Activated T-helper 1 cell treated with anti-CD3 and anti-CD28 coated beads, Interleukin-2, amount 50 U/mL, for 16 hours (primary cell): ENCODE measurements at places on chromosomes 1 and 21.

DNA sequence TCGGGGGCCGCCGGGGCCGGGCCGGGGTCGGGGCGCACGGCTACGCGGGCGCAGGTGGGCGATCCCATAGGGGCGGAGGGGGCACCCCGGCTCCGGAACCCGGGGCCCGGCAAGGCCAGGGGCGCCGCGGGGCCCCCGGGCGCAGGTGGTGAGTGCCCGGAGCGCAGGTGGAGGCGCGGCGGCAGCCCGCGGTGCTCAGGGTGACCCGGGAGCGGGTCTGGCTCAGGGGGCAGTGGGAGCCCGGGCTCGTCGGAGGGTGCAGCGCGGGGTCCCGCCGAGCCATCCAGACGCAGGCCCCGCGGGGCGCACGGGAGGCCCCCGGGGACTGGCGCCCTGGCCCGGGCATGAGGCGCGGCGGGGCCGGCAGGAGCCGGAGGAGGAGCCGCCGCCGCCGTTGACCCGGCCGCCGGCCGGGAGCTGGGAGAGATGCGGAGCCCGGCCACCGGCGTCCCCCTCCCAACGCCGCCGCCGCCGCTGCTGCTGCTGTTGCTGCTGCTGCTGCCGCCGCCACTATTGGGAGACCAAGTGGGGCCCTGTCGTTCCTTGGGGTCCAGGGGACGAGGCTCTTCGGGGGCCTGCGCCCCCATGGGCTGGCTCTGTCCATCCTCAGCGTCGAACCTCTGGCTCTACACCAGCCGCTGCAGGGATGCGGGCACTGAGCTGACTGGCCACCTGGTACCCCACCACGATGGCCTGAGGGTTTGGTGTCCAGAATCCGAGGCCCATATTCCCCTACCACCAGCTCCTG is 489 bp downstream of the CELSR2 start:
- DNase-seq: no peak

- no peak for DNase-seq
Observed at GRCh38 chr1:38293567-38293966, 247.0 kb upstream of the POU3F1 start.

DNA sequence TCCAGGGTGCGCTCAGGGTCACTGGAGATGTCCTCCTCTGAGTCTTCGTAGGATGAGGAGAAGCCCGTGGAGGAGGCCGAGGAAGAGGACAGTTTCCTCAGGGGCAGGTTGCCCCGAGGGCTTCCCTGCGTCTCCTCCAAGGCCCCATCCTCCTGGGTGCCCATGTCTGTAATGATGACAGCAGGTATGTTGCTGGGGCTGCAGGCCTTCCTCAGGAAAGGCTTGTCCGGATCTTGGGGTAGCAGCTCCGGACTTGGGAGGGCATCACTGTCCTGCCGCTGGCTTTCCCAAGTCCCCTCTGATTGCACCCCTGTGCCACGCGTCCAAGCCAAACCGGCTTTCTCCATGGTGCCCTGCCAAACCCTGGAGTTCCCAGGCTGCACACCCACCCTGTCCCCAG is 3.5 kb downstream of the ITPKB start:
- no peak for DNase-seq

DNA sequence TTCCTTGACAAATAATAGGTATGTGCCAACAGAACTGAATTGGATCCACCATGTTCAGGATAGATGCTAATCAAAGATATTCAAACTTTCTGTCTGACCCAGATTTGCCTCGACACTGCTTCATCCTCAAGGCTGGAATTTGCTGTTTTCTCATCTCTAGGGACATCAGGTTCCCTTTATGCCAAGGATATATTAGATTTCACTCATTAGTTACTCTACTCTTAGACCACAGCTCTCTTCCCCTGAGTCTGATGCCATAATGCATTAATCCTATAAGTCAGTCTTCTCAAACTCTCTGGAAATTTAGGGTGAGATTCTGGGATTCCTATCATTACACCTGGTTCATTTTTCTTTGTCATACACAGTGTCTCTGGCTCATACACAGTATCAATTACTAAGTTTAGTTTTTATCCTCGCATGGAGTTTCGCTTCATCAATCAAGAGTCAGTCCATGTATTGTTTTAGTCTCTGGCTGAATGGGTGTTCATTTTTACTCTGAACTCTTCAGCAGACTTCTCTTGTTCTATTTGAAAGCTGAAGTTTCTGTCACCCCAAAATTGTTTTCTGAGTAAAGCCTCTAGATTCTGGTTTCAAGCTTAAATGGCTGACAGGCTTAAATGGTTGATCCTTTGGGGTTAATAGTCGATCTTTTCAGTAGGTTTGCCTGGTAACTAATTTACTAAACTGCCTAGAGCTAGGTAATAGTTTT is 9.3 kb upstream of the DCAF6 start:
- DNase-seq: no peak

DNA sequence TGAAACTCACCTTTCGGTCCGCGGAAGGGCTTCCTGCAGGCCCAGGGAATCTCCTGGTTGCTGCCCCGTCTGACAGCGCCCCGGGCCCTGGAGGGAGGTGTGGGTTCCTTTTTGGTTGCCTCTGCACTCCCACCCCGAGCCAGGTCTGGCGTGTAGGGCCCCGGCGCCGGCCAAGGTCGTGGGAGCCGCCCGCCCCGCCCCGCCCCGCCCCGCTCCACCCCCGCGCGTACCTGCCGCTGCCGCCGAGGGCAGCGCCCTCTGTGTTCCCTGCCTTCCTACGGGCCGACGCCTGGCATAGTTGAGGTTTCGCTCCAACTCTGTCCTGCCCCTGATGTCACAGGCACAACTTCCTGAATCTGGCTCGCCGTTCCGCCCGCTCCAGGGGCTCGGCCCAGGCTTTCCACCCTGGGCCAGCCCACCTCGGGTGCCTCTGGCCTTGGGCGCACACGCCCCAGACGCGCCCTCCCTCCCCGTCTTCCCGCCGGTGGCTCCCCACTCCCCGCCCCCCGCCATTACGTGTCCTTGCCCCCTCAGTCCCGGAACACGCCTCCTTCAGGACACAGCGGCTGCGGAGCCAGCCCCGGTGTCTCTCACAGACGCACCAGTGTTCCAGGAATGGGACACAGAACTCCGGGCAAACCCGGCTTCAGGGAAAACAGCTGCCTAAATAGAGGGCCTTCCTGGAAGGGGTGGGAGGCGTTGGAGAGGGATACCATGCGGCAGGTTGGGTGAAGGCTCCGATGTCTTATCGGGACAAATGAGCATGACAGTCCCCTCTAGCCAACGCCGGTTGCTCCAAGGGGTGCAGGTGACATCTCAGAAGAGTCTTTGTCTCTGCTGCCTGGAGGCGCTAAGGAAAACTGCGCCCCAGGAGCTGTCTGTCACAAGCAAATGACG is at the start of gene KIAA0040:
KIAA0040 (minus strand) TSS at position 147 of the 897 bp plus-strand sequence. CDS start 31,763 bp downstream, outside the sequence.
- peak; percentile 16 for DNase-seq

GRCh38 chr1:119133987-119134386 is 6.5 kb downstream of the WARS2 start:
- DNase-seq: no peak

GRCh38 chr1:93001893-93002292 is 40.6 kb upstream of the DIPK1A start:
- no peak for DNase-seq

GRCh38 chr1:3641046-3641760 is 8.7 kb downstream of the WRAP73 start:
- no peak for DNase-seq

DNA sequence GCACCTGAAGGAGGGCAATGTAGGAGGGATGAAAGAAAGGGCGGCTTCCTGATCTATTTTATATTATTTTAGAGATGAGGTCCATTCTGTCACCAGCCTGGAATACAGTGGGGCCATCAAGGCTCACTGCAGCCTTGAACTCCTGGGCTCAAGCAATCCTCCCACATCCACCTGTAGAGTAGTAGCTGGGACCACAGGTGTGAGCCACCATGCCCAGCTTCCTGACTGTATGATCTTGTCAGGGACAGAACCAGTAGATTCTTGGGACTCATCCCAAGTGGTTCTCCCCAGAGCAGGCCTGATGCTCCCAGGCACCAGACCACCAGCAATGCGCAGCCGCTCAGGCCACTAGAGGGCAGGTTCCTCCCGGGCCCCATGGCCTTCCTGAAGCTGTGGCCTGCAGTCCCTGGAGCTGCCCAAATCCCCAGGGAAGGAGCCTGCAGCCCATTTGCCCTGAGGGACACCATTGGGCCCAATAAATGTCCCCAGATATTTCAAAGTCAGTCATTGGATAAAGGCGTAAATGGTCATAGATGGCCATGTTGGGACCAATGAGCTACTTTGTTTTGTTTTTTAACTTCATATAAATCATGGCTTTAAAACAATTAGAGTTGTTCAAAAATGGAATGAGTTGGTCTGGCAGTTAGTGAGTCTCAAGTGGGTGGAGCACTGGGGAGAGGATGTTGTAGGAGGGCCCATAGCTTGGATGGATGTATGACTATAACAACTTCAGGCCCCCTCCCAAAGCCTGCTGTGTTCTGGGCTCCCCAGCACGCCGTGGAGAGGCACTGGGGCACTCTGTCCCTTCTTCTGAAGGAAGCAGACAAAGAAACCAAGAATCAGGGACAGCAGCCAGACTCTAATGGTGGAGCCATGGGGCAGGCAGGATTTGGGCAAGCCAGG is 44.7 kb upstream of the GOLT1A start:
- no peak for DNase-seq

- DNase-seq: no peak
Observed at GRCh38 chr1:58979677-58980076, 195.8 kb upstream of the JUN start.

GRCh38 chr1:113185463-113186104 is 112.6 kb downstream of the LRIG2 start:
- no peak for DNase-seq

DNA sequence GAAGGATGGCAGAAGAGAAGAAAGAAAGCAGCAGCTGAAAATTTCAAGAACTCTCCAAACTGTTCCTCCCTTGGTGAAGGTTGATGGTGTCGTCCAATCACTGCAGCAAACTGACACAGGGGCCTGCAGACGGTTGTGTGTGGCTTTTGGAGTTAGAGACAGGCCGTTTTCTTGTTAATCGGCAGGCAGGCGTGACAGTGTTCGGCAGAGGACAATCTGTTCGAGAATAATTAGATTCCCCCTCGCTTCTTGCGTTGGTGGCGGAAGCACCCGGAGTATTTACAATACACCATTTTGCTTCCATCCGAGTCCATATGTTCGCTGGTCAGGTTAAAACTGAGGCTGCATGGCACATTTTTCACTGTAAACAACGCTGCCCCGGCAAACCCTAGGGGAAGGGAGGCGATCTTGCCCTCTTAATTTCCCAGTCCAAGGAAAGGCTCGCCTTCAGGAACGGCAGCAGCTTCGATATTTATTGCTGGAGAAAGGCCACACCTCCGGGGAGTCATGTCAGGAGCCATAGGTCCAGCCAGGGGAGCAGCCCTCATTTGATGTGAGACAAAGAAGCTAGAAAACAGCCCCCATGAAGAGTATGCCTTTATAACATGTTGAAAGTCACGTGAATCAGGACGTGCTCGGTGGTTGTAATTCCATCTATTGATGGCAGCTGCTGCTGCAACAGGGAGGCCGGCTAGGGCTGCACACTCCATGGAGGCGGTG is 360.1 kb downstream of the SMYD3 start:
- DNase-seq: no peak

- DNase-seq: no peak
Observed at GRCh38 chr1:116340506-116341231, 32.4 kb upstream of the ATP1A1 start.

GRCh38 chr1:6392809-6393399 is 663 bp downstream of the ACOT7 start:
- DNase-seq: no peak

GRCh38 chr1:94110021-94110761 is 10.8 kb downstream of the ABCA4 start:
- DNase-seq: no peak

DNA sequence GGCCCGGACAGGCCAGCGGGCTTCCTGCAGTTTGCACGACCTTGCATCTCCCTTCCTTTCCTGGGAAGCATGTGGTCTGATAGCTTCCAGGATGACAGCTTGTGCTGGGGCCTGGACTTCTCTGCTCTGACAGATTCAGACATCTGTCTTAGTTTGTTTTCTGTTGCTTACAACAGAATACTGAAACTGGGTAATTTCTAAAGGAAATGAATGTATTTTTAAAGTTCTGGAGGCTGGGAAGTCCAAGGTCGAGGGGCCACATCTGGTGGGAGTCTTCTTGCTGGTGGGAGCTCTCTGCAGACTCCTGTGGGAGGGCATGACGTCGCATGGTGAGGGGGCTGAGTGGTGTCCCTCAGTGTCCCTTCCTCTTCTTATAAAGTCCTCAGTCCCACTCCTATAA is 35.3 kb upstream of the TENT5B start:
- DNase-seq: no peak

- DNase-seq: no peak
Observed at GRCh38 chr1:170318141-170318540, 172.4 kb downstream of the NTMT2 start.

DNA sequence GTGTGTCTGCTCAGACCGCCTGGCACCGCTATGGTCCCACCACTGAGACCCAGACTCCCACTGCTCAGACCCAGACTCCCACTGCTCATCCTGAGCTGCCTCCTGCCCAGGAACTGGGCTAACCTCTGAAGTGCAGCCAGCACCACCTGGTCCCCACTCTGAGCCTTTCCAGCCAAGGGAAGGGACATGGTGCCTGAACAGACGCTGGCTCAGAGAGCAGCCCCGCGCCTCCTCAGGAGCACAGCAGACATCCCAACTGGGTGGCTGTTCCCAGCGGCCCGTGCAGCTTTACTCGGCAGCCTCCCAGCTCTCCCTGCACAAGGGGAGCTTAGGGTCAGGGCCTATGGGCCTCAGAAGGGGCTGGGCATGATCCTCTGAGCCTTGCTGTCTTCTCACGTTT is 27.8 kb upstream of the CNTN2 start:
- DNase-seq: no peak

- no peak for DNase-seq
Observed at GRCh38 chr1:78355656-78356055, 135.1 kb upstream of the PTGFR start.

DNA sequence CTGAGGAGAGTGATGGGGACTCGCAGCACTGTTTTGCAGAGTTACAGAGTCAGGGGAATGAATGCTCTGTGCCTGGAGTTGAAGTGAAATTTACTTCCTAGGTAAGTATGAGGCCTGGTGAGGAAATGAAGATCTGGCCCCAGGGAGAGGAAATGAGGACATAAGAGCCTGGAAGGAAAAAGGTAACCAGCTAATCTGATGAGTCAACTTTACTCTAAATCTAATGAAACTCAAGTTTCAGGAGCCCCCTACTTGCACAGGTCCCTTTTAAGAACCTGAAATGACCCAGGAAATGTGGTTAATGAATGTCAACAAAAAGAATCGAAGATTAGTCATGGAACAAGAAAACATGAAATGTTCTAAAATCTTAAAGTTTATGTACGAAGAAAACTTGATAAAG is 599.0 kb downstream of the AGBL4 start:
- DNase-seq: no peak

- no peak for DNase-seq
Observed at GRCh38 chr1:100152271-100152670, 19.3 kb downstream of the TRMT13 start.

DNA sequence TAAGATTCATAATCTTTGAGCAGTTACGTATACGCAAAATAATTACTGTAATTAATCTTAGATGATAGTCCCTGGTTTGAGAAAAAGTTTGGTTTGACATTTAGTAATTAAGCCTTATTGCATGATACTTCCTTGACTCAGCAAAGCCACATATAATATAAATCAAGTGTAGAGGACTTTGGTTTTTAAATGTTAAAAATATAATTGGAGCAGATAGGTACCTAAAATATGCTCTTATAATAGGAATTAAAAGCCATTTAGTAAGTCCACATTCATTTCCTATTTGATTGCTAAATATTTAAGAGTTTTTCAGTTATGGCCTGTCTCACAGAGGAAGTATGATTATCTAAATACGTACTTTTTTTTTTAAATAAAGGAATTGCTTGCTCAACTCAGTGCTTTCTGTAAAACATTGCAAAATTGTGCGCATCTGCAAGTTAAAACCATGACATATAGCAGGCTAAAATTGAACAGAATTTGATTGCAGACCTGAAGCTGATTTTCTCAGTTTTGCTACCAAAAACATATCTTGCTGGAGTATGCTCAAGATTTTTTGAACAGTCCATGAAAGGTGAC is 20.4 kb downstream of the RPE65 start:
- no peak for DNase-seq
